ENCODE measurements at places on chromosomes 6 and 20.

- DNase-seq, result no peak
- H3K4me1 ChIP-seq, result no peaks in the 10 kb centered on the region
- peaks cover 9% of the 10 kb centered on the region for H3K27me3 ChIP-seq
Measured at GRCh38 chr6:40894962-40895799, 143.8 kb downstream of the UNC5CL start.

DNA sequence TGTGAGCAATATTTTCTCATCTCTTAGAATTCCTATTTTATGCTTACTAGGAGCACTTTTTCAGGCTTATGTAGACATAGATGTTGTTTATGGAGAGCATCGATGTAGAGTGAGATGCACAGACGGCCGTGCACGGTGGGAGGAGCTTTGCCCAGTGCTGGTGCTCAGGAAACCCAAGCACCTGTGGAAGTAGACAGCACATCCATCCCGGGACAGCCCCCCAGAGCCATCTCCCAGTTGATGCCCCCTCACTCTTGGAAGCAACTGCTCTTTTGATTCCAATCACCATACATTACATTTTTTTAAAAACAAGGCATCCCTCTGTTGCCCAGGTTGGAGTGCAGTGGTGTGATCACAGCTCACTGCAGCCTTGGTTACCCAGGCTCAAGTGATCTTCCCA, 143.7 kb downstream of the SMOC2 start:
- no peaks in the 10 kb centered on the region for H3K27me3 ChIP-seq
- no peak overlapping the region for H3K4me3 ChIP-seq
- no peak overlapping the region for H3K27ac ChIP-seq
- DNase-seq, result no peak
- no peaks in the 10 kb centered on the region for H3K36me3 ChIP-seq

DNA sequence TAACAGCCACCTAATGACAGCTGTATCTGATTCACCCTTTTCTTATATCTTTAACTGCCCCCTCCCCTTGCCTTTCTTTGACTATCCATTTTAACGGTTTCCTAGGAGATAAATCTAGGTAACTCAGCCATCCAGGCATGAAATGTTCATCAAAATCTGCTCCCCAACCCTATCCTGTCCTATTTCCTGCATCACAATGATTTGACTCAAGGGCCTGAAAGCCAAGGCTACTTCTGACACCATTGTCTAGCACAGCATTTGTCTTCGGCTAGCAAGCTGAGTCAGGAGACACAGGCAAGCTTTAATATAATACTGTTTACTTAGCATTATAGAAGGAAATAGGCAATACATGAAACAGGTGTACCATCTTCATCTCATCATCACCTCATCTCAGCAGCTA, 31.6 kb upstream of the MANEA start:
- H3K27ac ChIP-seq, result no peak overlapping the region
- H3K27me3 ChIP-seq, result no peaks in the 10 kb centered on the region
- no peak overlapping the region for H3K4me3 ChIP-seq

DNA sequence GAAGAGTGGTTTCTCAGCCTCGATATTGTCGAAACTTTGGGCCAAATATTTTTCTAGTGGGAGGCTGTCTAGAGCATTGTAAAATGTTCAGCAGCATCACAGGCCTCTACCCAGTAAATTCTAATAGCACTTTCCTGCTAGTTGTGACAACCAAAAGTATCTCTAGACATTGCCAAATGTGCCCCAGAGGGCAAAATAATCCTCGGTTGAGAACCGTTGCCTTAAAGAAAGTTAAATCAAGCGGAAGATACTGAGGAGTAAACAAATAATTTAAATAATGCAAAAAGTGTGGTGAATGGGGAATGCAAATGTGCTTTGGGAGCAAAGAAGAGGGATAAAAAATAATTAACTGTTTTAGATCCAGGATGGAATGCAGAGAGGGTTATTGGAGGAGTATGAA, 106.4 kb upstream of the ASCC3 start:
- no peak overlapping the region for H3K4me3 ChIP-seq
- DNase-seq, result no peak
- H3K4me1 ChIP-seq, result no peaks in the 10 kb centered on the region
- no peaks in the 10 kb centered on the region for H3K36me3 ChIP-seq
- no peaks in the 10 kb centered on the region for H3K27me3 ChIP-seq

DNA sequence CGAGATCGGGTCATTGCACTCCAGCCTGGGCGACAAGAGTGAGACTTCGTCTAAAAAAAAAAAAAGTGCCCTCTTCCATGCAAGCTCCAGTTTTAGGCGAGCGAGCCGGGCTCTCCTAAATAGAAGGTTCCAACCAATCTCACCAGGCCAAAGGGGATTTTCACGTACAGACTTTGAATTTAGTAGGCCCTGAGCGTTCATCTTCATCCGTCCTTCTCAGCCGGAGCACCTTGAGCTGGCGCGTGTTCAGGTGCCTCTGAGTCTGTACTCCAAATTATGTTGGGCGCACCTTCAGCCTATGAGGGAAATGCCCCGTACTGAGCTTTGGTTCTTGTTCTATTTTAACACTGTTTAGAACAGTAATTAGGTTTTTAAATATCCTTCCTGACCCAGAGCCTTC, 817 bp upstream of the TAP2 start:
- peaks cover 45% of the 10 kb centered on the region for H3K36me3 ChIP-seq
- H3K27ac ChIP-seq, result no peak overlapping the region
- H3K4me3 ChIP-seq, result no peak overlapping the region
- DNase-seq, result no peak

- no peaks in the 10 kb centered on the region for H3K4me1 ChIP-seq
- H3K27ac ChIP-seq, result no peak overlapping the region
- H3K36me3 ChIP-seq, result no peaks in the 10 kb centered on the region
- H3K27me3 ChIP-seq, result no peaks in the 10 kb centered on the region
Measured at GRCh38 chr6:109653264-109653663, 37.7 kb downstream of the AK9 start.

GRCh38 chr6:41625442-41625841, 12.8 kb upstream of the MDFI start:
- H3K4me1 ChIP-seq, result peaks cover 9% of the 10 kb centered on the region
- DNase-seq, result no peak
- H3K4me3 ChIP-seq, result no peak overlapping the region
- no peaks in the 10 kb centered on the region for H3K36me3 ChIP-seq

DNA sequence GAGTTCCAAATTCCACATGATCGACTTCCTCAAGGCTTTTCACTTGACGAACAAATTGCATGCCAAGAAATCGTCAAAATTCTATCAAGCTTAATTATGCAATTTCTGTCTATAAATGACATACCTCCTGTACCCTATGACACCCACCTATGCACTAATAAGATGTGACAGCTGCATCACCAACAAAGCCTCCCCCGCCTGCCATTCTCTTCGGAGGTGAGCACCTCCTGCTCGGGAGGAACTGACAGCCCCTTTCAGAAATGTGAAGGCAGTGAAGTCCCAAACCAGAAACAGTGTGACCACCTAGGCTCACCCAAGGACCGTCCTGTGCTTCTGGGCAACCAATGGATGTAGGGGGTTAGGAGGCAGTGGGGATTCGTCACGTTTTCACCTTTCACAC, 37.1 kb downstream of the GPR6 start:
- no peak overlapping the region for H3K4me3 ChIP-seq
- H3K27ac ChIP-seq, result no peak overlapping the region
- DNase-seq, result no peak

- no peak overlapping the region for H3K4me3 ChIP-seq
- H3K27me3 ChIP-seq, result no peaks in the 10 kb centered on the region
- no peaks in the 10 kb centered on the region for H3K36me3 ChIP-seq
Measured at GRCh38 chr6:161274898-161275297, 1.0 kb upstream of the AGPAT4 start.

DNA sequence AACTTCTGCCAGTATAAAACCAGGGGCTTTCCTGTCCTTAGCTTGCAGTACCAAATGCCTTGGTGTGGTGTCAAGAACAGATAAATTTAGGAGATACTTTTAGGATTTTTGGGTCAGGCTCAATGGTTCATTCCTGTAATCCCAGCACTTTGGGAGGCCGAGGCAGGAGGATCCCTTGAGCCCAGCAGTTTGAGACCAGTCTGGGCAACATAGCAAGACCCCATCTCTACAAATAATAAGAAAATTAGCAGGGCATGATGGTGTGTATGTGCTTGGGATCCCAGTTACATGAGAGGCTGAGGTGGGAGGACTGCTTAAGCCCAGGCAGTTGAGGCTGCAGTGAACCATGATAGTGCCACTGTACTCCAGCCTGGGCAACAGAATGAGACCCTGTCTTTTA, 3.2 kb upstream of the ZBTB12 start:
- peaks cover 16% of the 10 kb centered on the region for H3K4me1 ChIP-seq
- no peak overlapping the region for H3K4me3 ChIP-seq
- no peaks in the 10 kb centered on the region for H3K36me3 ChIP-seq
- H3K27ac ChIP-seq, result no peak overlapping the region

- no peak for DNase-seq
- no peaks in the 10 kb centered on the region for H3K4me1 ChIP-seq
- H3K27ac ChIP-seq, result peak overlapping the region; percentile 47
- no peaks in the 10 kb centered on the region for H3K27me3 ChIP-seq
Measured at GRCh38 chr20:62476056-62476838, 452 bp upstream of the GATA5 start.

DNA sequence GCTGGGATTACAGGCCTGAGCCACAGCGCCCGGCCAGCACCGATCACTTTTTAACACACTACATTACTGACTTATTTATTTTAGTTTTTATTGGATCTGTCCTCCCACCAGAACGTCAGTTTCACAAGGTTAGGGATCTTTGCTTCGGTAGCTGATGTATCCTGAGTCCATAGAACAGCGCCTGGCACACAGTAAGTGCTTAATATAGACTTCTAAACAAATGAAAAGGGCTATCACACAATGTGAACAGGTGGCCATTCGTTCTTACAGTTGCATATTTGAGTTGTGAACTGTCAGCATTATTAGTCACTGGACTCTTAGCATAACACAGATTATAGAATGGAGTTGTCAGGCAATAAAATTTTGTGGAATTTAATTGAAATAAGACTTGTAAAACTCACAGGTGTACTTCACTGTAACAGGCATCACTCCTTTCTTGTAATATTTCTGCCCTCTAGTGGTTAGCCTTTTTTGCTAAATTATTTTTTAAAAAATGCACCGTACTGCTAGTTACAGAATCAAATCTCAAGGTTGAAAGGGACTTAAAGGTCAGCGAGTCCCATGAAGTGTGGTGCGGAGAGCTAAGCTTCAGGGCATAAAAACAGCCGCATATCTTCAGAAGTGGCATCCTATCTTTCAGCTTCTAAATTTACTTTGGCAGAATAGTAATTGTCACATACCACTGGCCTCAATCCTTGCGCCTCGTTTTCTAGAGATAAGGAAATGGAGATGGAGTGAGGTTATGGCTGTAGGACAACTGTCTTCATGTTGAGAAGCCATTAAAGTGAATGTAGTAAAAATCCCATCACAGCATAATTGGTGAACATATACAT, 3.4 kb upstream of the TBC1D7 start:
- H3K4me1 ChIP-seq, result peaks cover 20% of the 10 kb centered on the region
- no peak for DNase-seq
- H3K4me3 ChIP-seq, result no peak overlapping the region
- H3K27ac ChIP-seq, result no peak overlapping the region
- no peaks in the 10 kb centered on the region for H3K36me3 ChIP-seq

- no peaks in the 10 kb centered on the region for H3K27me3 ChIP-seq
- H3K27ac ChIP-seq, result no peak overlapping the region
- no peak for DNase-seq
- no peaks in the 10 kb centered on the region for H3K4me1 ChIP-seq
- no peaks in the 10 kb centered on the region for H3K36me3 ChIP-seq
Measured at GRCh38 chr20:3876676-3877075, 12.5 kb upstream of the PANK2 start.

GRCh38 chr6:167699141-167699931, 127.4 kb upstream of the AFDN start:
- no peak for DNase-seq
- H3K27ac ChIP-seq, result no peak overlapping the region
- H3K36me3 ChIP-seq, result no peaks in the 10 kb centered on the region
- peak overlapping the region; percentile 45 for H3K4me3 ChIP-seq
- H3K27me3 ChIP-seq, result peaks cover 11% of the 10 kb centered on the region

- peak overlapping the region; percentile 92 for H3K27ac ChIP-seq
- DNase-seq, result peak; percentile 79
- no peaks in the 10 kb centered on the region for H3K27me3 ChIP-seq
Measured at GRCh38 chr6:151390851-151391470, 398 bp downstream of the ZBTB2 start.

GRCh38 chr20:50891138-50891537, 40.1 kb downstream of the ADNP start:
- H3K36me3 ChIP-seq, result peaks cover 60% of the 10 kb centered on the region
- H3K27ac ChIP-seq, result no peak overlapping the region
- H3K27me3 ChIP-seq, result no peaks in the 10 kb centered on the region
- DNase-seq, result no peak
- no peaks in the 10 kb centered on the region for H3K4me1 ChIP-seq
- H3K4me3 ChIP-seq, result no peak overlapping the region

GRCh38 chr20:60352017-60352416, 393.8 kb downstream of the CDH26 start:
- H3K27me3 ChIP-seq, result no peaks in the 10 kb centered on the region

All from CD8-positive, alpha-beta memory T cell (primary cell).